ENCODE measurements at places on chromosomes 7 and 10. TPM values are rescaled to one million over a fixed set of nuclear protein-coding genes. Genes with fewer than 3 reads are reported as not detected.

C7orf57 gene
- 3.2 TPM for polyA plus RNA-seq

RELN gene
- polyA plus RNA-seq = 15.5 TPM

CNTNAP2 gene
- 39.4 TPM for polyA plus RNA-seq

HMX2 gene
- polyA plus RNA-seq = not detected

GNG11 gene
- 54.3 TPM for polyA plus RNA-seq

PKD2L1 gene
- 0.47 TPM for polyA plus RNA-seq

EIF5AL1 gene
- 0.40 TPM for polyA plus RNA-seq

MSMB gene
- polyA plus RNA-seq = not detected

VWDE gene
- 3.4 TPM for polyA plus RNA-seq

MYH16 gene
- polyA plus RNA-seq = not detected

STAMBPL1 gene
- 13.4 TPM for polyA plus RNA-seq

HOXA7 gene
- 5.4 TPM for polyA plus RNA-seq

THSD7A gene
- polyA plus RNA-seq = 19.5 TPM

PDIA4 gene
- 166 TPM for polyA plus RNA-seq

LIPM gene
- not detected for polyA plus RNA-seq

SUN3 gene
- 0.20 TPM for polyA plus RNA-seq

CLCN1 gene
- polyA plus RNA-seq = not detected
